LNCaP clone FGC (cell line): ENCODE measurements at places on chromosomes 7 and 10.
A peak's percentile ranks its signal among the peaks of the same experiment; 100 is the strongest.

DNA sequence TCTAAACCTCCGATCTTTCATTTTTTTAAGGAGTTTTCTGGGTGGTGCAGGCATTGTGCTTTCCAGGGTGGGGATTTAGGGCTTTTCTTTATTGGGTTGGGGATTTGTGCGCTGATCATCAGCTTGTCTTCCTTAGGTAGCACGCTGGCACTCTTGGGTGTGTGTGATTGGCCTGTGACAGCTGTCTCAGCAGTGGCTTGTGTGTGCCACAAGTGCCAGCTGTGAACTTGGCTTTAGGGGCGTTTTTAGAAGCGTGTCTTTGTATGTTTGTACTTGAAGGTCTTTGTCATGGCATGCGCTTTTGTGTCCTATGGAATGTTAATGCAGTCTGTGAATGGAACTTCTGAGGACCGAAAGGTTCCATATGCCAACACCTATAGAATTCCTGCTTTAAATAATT is 788 bp downstream of the AKAP9 start:
- DNase-seq, result peak; percentile 62

DNA sequence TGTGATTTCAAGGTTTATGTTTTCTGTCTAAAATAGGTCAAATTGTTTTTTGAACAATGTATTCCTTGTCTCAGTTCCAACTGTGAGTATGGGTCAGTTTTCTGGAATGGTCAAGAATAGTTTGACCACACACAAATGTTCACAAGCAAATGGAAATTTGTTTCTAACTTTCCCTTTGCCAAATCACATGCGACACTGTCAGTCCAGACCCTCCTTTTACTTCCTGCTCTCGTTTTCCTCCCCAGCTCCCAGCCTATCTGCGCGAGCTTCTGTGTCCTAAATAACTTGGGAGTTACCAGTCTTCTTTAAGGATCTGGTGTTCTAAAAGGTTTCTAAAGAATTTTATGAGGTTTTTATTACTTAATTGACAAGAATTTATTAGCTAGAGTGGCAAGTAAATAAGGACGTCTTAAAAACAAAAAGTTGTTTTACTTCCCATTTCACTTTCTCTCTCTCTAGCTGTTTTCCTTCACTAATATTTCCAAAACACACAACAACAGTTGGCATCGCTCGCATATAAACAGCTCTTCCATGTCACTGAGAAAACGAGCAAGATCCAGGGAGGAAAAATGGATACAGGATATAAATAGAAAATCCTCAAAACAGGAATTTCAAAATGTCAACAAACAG is 266.1 kb upstream of the KLF6 start:
- DNase-seq, result no peak

DNA sequence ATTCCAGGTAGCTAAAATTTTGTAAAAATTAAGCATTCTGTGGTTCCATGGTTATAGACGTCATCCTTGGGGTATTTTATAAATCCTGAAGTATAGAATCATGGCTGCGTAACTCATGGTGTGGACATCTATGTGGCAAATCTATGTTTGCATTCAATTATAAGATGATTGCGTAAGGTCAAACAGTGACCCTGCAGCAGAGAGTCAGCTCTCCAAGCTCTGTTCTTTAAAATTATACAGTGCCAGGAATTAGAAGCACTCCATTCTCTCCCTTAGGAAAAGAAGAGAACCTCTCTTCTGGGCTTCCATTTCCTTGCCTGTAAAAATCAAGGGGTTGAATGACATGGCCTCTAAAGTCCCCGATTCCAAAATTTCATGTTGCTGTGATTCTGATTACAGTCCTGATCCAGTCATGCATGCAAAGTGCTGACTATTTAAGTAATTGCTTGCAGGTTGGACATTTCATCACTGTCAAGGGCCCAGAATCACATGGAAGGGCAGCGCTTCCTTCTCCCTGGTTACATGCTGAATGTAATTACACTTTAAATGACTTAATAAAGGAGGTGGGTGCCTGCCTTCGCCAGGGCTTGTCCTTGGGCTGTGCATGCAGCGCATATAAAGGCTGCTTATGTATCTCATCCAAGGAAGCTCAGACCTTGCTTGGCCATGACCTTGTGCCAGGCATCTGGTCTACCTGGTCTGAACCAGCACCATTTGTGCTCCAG is 550.7 kb downstream of the TYW1 start:
- no peak for DNase-seq

GRCh38 chr10:82821043-82821442 is 946.0 kb downstream of the NRG3 start:
- no peak for DNase-seq

DNA sequence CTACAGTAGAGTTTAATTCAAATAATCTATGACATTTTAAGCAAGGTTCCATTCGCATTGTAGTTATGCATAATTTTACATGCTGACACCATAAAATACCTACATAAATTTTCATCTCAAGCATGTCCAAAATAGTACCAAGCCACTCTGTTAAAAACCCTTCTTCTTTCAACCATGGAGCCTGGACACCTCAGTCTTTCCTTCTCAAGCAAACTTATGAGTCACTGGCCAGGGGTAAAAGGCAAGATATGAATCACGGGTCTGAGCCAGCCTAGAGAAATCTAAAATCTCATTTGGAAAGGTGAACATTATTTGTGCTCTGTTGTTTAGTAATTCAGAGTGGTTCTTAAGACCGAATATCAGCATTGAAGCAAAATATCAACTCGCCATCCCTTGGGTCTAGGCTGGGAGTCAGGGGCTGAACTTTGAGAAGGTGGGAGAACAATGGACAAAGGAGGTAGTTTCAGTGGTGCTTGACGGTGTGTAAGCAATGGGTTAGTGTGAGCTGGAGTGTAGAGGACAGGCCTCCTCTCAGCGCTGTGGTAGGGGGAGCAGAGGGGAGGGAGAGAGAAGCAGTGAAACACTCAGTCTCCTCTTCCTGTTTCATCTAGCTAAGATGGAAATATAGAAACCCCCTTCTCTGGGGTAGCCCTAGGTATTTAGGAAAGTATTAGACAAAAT is 19.1 kb upstream of the GPAM start:
- DNase-seq, result no peak

GRCh38 chr7:22633286-22633953 is 93.6 kb upstream of the IL6 start:
- DNase-seq, result no peak

DNA sequence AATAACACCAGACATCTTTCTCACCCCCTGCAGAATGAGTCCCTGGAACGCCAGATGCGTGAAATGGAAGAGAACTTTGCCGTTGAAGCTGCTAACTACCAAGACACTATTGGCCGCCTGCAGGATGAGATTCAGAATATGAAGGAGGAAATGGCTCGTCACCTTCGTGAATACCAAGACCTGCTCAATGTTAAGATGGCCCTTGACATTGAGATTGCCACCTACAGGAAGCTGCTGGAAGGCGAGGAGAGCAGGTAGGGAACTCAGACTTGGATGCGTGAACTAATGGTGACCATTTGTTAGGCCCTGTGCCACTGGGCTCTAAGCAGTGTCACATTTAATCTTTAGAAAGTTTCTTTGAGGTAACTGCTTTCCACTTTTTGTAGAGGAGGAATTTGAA is 7.1 kb downstream of the VIM start:
- DNase-seq, result no peak

- no peak for DNase-seq
Observed at GRCh38 chr7:13489386-13489785, 500.1 kb downstream of the ETV1 start.

DNA sequence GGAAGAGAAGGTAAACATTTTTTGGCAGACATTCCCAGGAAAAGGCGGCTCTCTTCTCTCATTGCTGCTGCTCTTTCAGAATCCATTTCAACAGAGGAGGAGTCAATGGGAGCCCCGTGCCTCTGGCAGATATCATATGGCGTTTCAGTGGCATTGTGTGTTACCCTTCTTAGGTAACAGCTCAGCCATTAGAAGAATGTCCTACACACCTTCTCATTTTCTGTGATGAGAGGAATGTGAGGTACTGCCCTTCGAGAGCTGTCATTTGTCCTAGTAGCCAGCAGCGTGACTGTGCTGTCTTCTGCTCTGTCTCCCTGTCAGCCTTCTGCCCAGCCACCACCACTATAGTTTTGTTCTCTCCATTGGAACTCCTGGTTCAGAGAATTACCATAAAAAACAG is 102.4 kb downstream of the EGFR start:
- DNase-seq, result no peak

DNA sequence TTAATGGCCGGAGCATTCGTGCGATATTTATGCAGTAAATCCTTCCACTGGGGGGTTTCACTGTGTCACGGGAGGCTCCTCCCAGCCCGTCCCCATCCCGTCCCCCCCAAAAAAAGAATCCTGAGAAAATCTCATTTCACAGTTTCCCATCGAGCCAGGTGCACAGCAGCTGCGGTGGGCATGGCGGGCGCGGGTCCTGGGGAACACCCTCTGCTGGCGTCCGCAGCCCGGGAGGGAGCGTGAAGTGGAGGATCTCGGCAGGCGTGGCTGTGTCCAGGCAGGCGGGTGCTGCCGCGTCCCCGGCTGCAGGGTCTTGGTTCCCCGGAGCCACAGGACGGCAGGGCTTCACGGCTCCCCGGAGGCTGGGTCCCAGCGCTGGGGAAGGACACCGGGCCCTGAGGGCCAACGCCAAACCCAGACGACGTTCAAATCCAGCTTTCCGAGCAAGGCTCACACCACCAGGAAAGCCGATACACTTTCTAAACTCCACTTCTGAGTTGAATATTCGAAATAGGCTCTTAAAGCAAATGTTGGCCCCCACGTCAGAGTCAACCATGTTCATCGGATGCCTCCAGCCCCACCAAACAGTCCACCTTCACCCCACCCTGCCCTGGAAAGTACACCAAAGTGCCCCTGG is 55.7 kb downstream of the PDGFA start:
- no peak for DNase-seq

DNA sequence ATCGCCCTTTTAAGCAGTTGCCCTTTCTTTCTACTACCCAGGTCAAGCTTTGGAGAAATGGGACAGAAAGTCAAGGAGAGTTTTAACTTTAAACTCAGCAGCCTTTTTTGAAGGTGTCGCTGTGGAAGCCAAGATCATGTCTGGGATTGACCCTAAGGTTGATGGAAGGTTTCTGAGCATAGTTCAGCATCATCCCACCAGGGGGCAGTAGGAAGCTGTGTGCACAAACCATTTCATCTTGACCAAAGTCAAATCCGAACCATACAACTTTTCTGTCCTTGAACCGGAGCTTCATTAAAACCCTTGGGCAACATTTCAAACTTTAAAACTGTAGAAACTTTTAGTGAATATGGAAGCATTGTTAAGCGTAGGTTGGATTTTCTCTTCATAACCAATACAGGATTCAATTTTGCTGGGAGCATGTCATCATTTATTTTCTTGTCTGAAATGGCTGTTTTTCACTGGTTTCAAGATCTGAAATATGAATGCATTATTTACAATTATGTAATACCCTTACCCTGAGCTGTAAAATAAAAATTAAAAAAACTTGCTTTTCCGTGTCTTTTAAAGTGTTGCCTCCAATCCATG is 214.4 kb upstream of the KIAA1217 start:
- DNase-seq, result peak; percentile 46

- DNase-seq, result no peak
Observed at GRCh38 chr10:10605551-10606081, 412.1 kb upstream of the CELF2 start.

DNA sequence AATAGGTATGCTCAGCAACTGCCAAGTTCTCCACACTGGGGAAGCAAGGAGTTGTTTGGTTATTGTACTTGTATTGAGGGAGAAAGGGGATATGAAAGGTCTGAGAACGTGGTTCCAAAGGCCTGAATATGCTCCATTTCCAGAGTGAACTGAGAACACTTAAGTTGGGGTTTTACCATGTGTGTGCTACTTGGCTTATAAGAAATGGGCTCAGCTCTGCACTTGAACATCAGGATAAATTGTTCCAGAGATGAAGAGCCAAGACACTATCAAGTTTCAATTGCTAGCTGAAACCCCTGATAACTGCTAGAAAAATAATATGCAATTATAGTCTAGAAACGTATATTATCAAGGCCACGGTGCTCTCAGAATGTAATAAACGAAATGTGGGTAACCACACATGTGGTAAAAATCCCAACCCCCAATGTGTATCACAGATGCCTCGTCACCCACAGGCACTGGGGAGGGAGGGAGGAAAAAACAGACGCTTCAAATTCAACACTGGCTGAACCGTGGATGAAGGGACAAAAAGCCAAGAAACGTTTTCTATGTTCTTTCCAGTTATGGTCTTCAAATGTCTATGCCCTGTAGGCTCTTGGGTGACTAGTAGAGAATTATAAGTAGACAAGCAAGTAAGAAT is 16.3 kb downstream of the ELMO1 start:
- no peak for DNase-seq

DNA sequence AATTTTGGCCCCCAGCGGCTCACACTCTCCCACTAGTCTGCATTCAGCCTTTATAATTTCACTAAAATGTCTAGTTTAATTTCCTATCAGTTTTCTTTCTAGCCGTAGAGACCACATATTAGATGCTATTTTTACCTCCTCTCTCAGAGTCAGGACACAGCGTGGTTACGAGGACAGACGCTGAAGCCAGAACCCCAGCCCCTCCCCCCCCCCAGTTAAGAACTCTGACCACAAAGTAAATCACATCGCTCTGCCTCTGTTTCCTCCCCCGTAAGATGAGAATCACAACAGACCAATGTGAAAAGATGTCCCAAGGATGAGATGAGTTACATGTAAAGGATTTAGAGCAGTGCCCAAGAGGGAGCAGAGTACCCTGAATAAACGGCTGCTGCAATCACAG is 11.1 kb upstream of the TARP start:
- DNase-seq, result no peak

DNA sequence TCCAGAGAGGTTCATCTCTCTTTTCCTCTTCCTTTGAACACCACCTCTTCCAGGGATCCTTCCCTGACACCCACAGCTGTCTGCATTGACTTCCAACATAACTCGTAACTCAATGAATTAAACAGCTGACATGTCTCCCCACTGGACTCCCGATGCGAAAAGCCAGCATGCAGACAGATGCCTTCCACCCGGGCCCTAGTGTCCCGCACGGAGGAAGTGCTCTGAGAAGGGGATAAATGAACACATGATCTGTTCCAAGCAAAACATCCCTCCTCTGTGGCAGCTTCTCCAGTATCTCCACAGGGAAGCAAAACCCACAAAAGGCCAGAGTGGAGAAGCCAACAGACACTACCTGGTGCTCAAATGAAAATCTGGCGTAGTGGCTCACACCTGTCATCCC is 28.3 kb downstream of the OGDHL start:
- DNase-seq, result no peak

DNA sequence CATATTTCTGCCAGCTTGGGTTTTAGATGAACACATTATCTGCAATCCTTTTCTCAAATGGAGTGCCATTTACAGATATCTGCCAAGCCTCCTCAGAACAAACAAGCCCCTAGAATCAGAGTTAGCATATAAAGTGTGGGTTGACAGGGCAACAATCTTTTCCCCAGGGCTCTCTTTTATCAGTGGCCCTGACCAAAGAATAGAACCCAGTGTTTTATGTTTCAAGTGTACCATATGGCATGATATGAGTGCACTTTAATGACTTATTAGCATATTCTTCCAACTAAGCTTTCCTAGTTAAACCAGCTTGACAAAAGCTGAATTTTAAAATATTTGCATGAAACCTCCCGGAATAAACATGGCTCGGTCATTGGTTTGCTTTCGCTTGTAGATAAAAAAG is 57.3 kb downstream of the EVX1 start:
- DNase-seq, result no peak

GRCh38 chr10:45353186-45353585 is 20.8 kb upstream of the ALOX5 start:
- no peak for DNase-seq

GRCh38 chr7:154986200-154986945 is 16.6 kb downstream of the PAXIP1 start:
- DNase-seq, result no peak
